ENCODE measurements at places on chromosomes 2 and 18.

GRCh38 chr2:238145851-238146250, 7.4 kb downstream of the KLHL30 start:
- no peak for DNase-seq

- no peak for DNase-seq
Measured at GRCh38 chr18:49619801-49620200, 57.9 kb downstream of the LIPG start.

- no peak for DNase-seq
Measured at GRCh38 chr2:88003074-88003755, 13.1 kb downstream of the RNU2-63P start.

GRCh38 chr18:24936691-24937090, 415.3 kb downstream of the ZNF521 start:
- DNase-seq, result no peak

DNA sequence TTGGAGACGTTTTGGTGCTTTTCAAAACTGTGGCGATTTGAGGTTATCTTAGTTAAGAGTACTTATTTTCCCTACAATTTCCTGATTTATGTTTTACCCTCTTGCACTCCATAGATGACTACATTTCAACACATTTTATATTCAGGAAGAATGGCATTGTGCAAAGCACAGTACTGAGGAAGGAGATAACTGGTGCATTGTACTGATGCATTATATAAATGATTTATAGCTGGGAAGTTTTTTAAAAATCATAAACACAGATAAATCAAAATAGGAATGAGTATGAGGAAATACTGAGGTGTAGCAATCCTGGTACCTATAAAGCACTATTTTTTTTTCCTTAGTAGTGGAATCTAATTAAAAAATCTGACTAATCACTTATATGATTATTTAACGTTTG, 5.6 kb downstream of the REL start:
- DNase-seq, result no peak

GRCh38 chr18:26307161-26307773, 81.0 kb downstream of the TAF4B start:
- DNase-seq, result no peak

- no peak for DNase-seq
Measured at GRCh38 chr18:2805970-2806943, 40.5 kb upstream of the EMILIN2 start.

DNA sequence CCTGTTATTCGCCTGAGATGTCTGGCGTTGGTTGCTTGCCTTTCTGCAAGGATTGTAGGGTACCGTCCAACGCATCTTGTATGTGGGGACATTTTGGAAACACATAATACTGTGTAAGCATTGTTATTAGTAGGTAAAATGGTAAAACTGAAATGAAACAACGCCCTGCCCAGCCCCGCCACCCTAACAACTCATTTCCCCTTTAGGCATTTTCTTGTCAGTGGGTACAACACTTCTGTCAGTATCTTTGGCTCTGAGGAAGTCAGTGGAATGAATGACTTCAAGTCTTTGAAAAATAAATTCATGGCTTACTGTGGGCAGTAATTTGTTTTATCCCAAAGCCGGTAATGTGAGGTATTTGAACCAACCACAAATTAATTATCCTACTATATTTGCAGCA, 86.0 kb downstream of the FMNL2 start:
- no peak for DNase-seq

DNA sequence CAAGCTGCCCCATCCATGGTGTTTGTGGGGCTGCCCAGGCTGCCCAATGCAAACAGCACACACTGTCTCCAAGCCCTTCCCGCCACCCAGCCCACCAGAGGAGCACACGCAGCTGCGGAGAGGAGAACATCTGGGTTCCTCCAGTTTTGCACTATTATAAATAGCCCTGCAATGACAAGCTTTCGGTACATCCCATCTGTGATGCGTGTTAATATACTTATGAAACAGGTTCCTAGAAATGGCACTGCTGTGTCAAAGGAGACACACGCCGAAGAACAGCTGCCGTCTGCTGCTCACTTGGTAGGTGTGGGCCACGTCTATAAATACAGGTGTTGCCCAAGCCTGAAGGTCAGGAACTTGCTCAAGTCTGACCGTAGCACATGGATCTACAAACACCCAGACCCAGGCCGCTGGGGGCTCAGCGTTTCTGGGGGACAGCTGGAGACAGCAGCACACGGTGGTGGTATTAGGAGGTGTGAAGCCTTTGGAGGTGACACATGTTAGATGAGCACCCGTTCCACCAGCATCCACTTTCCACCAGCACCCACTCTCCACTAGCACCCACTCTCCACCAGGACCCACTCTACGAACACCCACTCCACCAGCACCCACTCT, 34.3 kb downstream of the PXDN start:
- no peak for DNase-seq

DNA sequence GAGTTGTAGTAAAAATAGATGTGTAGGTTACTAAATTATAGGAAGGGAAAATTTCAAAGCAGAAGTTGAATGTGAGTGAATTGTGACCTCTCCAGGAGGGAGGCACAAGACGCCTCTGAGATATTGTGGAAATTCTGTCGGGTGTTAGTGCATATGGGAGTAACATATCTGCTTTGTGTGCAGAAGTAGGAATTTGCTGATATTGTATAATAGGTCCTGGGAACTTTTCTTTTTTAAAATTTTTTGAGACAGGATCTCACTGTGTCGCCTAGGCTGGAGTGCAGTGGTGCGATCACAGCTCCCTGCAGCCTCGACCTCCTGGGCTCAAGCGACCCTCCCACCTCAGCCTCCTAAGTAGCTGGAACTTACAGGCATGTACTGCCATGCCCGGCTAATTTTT, 34.7 kb downstream of the UBXN4 start:
- no peak for DNase-seq

DNA sequence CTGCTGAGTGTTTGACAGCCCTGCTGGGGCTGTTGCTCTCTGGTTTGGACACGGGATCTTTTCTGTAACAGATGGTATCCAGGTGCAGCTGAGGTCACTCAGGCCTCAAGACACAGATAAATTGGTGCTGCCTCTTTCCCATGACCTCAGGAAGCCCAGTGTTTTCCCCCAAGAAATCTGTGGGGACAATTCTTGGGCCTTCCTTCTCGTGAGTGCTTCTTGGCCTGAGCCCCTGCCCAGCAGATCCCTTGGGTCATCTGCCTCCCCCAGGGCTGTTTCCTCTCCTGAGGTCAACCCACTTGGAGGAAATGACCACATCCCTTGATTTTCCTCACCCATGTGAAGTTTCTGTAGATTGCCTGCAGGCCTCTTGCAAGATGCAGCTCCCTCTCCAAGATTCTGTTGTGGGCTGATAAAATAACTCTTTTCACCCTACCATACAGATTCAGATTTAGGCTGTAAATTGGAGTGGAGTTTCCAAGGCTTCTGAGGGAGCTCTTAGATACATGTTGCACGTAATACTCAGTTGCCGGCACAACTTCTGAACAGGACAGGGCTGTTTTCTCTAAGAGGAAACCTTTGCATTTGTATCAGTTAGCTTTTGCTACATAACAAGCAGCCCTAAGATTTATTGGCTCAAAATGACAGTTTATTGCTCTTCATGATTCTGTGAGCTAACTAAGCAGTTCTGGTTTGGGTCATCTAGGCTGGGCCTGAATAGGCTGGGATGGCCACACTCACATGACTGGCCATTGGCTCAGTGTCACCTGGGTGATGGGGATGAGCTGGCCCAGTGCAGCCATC, 13.1 kb downstream of the ZAP70 start:
- DNase-seq, result no peak

DNA sequence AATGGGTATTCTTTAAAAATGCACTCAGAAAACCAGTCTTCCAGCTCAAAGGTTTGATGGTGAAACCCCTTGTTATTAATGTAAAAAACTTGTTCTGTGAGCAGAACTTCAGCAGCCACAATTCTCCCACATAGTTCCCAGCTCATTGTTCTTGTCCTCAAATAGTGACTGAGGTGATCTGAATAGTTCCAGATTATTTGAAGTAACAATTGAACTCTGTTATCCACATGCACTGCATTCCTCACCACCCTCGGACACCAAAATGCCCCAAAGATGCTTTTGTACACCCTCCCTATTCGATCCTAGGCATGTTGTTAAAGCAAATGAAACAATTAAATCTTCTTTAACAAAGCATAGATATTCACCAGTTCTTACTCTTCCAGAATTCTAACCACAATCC, 2186.8 kb upstream of the CELF4 start:
- DNase-seq, result no peak
